Gastroesophageal sphincter (tissue), 4 donors: ENCODE measurements at places on chromosomes 12 and 14. TPM values are rescaled to one million over a fixed set of nuclear protein-coding genes. Genes with fewer than 3 reads are reported as not detected.

DNA sequence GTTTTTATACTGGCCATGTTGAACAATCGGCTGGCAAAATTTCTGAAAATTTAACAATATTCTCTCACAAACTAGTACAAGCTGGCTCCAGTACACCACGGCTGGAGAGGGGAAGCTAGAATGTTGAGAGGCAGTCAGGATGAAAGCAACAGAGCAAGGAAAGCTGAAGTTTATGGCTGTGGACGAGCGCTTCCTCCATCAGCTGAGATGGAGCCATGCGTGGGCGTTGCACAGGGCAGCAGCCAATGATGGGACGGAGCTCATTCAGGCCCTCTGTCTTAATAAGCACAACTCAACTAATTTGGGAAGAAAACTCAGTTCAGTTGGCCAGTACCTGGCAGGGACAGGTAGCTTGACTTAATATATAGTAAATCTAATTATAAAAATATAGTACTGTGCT lies 14.1 kb upstream of the DCP1B start:
- ATAC-seq = no peak

- ATAC-seq = no peak
Observed at GRCh38 chr14:33956640-33957039, 5.8 kb upstream of the EGLN3 start.

DNA sequence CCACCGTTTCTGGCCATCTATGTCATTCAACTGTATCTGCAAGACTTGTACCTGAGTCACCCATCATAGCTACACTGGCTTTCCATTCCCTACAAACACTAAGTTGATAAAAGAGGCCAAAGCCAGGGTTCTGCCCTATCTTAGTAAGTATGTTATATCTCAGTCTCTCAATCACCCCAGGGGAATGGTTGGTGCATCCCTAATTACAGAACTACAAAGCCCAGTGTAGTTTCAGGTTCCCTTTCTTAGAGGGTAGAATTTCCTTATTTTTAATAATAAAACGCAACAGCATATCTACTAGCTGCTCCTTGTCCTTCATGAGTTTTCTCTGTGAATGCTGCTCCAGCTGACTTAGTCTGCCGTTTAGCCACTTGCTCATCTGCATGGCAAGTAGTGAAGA lies 57.6 kb downstream of the ST8SIA1 start:
- ATAC-seq = no peak

DNA sequence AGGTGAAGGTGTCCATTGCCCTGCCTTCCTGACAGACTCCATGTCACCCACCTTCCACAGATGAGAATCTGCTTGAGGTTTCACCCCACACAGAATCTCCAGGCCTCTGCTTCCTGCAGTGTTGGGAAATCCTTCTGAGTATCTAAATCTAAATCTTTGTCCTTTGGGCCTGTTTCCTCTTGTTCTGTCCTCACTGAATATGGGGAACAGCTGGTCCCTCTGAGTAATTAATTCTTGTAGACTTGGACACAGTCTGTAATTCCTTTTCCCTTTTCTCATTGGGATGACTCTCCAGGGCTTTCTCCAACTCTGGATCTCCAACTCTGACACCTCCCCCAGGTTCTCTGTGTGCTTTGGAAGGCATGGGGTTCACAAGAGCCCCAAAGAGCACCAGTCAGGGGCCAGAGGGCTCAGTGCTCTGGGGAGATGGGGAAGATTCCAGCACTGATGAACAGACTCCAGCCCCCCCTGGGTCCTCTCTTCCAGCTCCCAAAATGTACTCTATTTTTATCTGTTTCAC lies 2.3 kb upstream of the ACVRL1 start:
- peak; percentile 85 for ATAC-seq

GRCh38 chr12:88723219-88723618 lies 142.9 kb upstream of the KITLG start:
- peak; percentile 72 for ATAC-seq

GRCh38 chr12:124716208-124717130 lies 147.2 kb downstream of the SCARB1 start:
- ATAC-seq = no peak

DNA sequence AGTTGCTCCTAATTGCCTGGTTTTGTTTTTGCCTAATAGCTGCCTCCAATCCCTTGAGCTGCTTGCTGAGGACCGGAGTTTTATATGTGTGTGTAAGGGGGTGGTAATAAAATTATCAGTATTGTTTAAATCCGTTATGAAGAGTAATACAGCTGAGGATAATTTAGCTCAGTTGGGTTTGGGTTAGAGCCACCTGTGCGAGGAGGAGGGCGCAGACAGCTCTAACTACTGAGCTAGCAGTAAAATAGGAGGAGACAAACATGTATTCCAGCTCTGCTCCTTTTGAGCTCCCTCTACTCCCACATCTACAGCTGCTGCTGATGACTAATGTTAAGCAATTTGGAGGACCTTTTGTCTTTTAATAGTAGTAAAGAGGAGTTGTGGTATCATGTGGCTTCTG lies 61.5 kb downstream of the SPATS2 start:
- ATAC-seq = no peak

- no peak for ATAC-seq
Observed at GRCh38 chr12:46221255-46222128, 47.4 kb downstream of the SLC38A1 start.

DNA sequence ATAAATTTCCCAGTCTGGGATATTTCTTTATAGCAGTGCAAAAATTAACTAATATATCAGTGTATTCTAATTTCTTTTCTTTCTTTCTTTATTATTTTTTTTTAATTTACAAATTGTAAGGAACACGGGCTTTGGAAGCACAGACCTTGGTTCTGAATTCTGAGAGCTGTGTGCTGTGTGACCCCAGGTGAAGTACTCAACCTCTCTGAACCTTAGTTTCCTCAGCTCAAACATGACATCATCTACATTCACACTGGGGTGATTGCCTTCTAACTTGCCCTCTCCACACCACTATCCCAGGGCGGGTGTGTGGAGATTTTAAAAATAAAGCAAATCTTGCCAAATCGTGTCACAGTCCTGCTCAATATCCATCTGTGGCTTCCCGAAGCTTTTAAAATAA lies 282.8 kb downstream of the C12orf75 start:
- ATAC-seq = no peak

The APOF gene
- not detected for total RNA-seq

The PRB2 gene
- not detected for total RNA-seq

The TAS2R50 gene
- 3.0 TPM for total RNA-seq

The NAV3 gene
- 10.7 TPM for total RNA-seq

The NFATC4 gene
- total RNA-seq = 63.5 TPM

The KRR1 gene
- 38.1 TPM for total RNA-seq

The ITGA7 gene
- 260 TPM for total RNA-seq
